ENCODE measurements at places on chromosomes 13 and 19.

DNA sequence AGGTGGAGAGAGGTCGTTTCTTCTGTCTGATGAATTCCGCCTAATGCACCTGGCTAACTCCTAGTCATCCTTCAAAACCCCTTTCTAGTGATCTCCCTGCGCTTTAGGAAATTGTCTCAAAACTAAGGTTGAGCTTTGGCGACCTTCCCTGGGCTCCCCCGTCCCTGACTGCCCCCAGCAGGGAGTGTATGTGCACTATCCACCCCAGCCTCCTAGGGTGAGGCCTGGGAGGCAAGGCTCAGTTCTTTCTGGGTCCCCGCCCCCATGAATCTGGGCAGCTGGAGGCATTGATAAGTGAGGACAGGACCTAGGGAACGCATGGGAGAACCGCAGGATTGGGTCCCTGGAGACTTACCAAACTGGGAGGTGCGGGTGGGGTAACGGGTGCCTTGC lies 378 bp downstream of the TLE6 start:
- peaks cover 12% of the 10 kb centered on the region for H3K27me3 ChIP-seq
- H3K4me3 ChIP-seq = peak overlapping the region; percentile 94
- peak overlapping the region; percentile 55 for H3K27ac ChIP-seq
- no peaks in the 10 kb centered on the region for H3K36me3 ChIP-seq

DNA sequence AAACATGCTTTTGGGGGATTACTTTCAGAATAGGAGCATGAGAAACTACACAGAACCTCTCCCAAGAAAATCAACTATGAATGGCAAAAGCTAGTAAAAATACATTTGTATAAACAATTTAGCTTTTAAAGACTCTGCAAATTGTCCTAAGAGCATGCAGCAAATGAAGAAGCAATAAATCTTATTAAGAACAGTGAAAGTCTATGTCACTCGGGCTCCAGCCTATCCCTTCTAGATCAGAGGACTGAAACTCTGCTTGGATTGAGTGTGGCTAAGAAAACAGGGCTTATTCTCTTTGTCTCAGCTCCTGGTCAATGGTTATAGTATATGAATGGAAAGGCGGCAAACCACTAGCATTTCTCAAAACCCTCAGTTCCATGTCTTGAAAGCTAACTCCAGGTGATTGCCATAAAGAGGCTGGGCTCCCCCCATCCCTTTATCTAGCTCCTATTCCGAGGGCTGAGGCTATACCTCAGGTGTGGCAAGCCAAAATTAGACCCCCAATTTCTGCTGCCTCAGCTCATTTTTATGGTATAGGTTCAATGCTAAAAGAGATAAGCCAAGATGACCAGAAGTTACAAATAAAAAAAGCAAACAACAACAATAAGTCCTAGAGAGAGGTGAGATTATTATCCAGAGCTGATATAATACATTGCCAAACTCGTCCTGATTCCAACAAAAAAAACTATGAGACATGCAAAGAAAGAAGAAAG lies 953.2 kb downstream of the SLITRK6 start:
- DNase-seq = no peak
- H3K27me3 ChIP-seq = no peaks in the 10 kb centered on the region
- no peaks in the 10 kb centered on the region for H3K36me3 ChIP-seq

GRCh38 chr13:95644601-95645052 lies at the start of gene DZIP1:
DZIP1 (minus strand) TSS chr13:95644706; CDS start chr13:95642029, 2,677 bp downstream.
- H3K4me3 ChIP-seq = peak within 1 kb of the TSS; percentile 70
- H3K36me3 ChIP-seq = no peaks in the 10 kb centered on the region
- no peak within 1 kb of the TSS for H3K27ac ChIP-seq
- H3K4me1 ChIP-seq = peaks cover 10% of the 10 kb centered on the region

DNA sequence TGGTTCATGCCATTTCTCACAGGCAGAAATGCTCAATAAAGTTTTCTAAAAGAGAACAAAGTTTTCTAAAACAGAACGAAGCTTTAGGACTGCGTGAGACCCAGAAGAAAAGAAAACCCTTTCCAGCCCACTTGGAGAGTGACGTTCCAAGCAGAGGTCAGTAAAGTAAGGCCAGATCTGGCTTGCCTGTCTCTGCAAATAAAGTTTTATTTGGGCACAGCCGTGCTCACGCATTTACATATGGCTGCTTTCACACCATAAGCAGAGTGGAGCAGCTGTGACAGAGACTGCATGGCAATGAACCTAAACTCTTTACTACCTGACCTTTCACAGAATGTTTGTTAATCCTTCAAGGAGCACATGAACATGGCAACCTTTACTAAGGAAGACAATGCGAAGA lies 23.6 kb downstream of the IRS2 start:
- H3K36me3 ChIP-seq = no peaks in the 10 kb centered on the region
- no peak for DNase-seq
- peaks cover 14% of the 10 kb centered on the region for H3K4me1 ChIP-seq
- H3K27me3 ChIP-seq = no peaks in the 10 kb centered on the region

DNA sequence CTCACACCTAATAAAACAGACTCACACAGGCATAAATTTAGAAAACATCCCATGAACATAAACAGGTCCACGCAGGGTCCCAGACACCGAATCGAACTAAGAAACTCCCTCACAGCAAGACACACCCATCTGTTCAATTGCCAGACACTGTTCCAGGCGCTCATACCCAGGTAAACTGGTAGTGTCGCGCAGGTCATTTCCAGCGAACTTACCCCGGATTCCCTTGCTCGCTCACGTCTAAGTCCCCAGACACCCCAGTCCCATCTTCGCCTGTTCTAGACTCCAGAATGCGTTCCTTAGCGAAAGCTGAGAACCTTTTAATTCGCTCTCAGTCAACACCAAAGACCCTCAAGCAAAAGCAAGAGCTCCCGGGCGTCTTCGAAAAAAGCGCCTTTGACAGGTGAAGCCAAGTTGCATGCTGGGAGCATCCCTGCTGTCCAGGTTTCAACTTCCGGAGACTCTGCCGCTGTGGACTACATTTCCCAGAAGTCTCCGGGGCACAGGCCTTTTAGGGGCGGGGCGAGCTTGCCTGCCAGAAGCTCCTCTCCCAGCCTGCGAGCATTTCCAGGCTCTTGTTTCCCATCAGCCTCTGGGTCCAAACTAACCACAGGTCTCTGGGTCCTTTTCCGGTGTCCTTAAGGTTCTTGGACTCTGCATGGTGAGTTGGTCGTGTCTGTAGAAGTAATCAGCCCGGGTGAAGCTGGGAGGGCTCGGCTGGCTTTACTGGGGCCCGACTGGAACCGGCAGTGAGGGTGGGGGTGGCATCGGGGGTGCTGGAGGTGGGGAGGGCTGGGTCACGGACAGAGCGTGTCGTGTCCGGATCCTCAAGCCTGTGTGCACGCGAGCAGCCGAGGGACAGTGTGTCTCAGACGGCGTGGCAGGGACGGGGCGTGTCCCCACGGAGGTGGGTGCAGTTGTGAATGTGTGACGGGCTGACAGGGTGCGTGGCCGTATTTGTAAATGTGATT lies at the start of gene ZNF283:
Gene ZNF283 (plus strand): TSS at position 535 of the 968 bp plus-strand sequence. CDS start 6,184 bp downstream, outside the sequence.
- DNase-seq = peak; percentile 87
- peaks cover 14% of the 10 kb centered on the region for H3K27me3 ChIP-seq
- peaks cover 21% of the 10 kb centered on the region for H3K4me1 ChIP-seq

DNA sequence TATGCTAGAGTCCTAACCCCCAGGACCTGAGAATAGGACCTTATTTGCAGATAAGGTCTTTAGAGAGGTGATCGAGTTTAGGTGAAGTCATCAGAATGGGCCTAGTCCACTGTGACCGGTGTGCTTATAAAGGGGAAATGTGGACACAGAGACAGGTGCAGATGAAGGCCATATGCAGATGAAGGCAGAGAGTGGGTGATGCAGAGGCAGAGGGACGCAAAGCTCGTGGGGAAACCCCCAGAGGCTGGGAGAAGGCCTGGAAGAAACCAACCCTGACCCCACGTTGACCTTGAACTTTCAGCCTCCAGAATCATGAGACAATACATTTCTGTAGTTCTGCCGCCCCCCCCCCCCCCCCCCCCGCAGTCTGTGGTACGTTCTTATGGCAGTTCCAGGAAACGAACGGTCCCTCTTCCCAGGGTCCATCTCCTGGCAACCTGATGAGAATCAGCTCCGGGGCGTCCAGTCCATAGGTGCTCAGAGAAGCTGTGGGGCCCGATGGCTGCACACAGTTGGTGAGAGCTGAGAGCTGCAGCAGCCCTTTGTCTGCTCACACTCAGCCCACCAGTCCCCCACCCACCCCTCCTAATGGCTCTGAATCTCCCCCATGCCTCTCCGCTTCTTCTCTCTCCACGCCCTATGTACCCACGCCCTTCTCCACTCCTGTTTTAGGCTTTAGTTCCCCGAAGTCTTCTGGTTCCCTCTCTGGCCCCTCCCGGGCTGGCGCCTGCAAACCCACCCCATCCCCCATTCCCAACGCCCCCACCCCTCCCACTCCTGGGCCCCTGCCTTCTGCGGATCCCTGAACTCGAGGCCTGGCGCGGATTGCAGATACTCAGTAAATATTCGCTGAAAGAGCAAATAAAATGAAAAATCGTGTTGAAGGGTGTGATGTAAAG lies 218.3 kb upstream of the MAB21L1 start:
- no peak for DNase-seq
- H3K4me3 ChIP-seq = no peak overlapping the region

DNA sequence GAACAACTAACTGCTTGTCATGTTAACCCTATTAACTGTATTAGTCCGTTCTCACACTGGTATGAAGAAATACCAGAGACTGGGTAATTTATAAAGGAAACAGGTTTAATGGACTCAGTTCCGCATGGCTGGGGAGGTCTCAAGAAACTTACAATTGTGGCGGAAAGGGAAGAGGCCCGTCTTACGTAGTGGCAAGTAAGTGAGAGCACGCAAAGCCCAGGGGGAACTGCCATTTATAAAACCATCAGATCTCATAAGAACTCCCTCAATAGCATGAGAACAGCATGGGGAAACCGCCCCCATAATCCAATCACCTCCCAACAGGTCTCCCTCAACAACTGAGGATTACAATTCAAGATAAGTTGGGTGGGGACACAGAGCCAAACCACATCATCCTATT lies 34.7 kb downstream of the PHF11 start:
- H3K27me3 ChIP-seq = no peaks in the 10 kb centered on the region
- H3K36me3 ChIP-seq = peaks cover 34% of the 10 kb centered on the region
- no peak for DNase-seq
- no peak overlapping the region for H3K4me3 ChIP-seq

GRCh38 chr13:93847162-93847561 lies 620.6 kb downstream of the GPC6 start:
- no peaks in the 10 kb centered on the region for H3K4me1 ChIP-seq
- H3K36me3 ChIP-seq = no peaks in the 10 kb centered on the region
- no peak overlapping the region for H3K4me3 ChIP-seq
- H3K27me3 ChIP-seq = no peaks in the 10 kb centered on the region

GRCh38 chr13:51714663-51715168 lies 89.2 kb downstream of the DHRS12 start:
- H3K27me3 ChIP-seq = no peaks in the 10 kb centered on the region
- H3K4me3 ChIP-seq = no peak overlapping the region
- no peak overlapping the region for H3K27ac ChIP-seq
- no peak for DNase-seq

DNA sequence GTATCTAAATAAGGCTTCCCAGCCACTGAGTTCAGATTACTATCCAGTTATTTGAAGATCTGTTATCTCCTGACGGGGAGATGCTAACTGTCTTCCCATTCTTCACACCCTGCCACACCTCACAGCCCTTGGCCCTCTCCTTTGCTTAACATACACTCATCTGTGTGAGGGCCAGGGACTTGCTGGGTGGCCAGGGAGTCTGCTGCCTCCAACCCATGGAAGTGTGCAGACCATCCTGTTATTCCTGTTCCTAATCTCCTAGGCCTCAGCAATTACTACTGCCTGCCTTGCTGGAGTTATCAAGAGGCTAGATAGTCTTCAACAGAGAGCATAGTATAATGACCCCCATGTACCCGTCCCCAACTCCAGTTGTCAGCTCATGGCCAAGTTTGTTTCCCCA lies 36.2 kb upstream of the GTF3A start:
- no peaks in the 10 kb centered on the region for H3K36me3 ChIP-seq
- H3K4me1 ChIP-seq = no peaks in the 10 kb centered on the region
- no peak overlapping the region for H3K27ac ChIP-seq
- no peak overlapping the region for H3K4me3 ChIP-seq
- peaks cover 10% of the 10 kb centered on the region for H3K27me3 ChIP-seq
- no peak for DNase-seq

DNA sequence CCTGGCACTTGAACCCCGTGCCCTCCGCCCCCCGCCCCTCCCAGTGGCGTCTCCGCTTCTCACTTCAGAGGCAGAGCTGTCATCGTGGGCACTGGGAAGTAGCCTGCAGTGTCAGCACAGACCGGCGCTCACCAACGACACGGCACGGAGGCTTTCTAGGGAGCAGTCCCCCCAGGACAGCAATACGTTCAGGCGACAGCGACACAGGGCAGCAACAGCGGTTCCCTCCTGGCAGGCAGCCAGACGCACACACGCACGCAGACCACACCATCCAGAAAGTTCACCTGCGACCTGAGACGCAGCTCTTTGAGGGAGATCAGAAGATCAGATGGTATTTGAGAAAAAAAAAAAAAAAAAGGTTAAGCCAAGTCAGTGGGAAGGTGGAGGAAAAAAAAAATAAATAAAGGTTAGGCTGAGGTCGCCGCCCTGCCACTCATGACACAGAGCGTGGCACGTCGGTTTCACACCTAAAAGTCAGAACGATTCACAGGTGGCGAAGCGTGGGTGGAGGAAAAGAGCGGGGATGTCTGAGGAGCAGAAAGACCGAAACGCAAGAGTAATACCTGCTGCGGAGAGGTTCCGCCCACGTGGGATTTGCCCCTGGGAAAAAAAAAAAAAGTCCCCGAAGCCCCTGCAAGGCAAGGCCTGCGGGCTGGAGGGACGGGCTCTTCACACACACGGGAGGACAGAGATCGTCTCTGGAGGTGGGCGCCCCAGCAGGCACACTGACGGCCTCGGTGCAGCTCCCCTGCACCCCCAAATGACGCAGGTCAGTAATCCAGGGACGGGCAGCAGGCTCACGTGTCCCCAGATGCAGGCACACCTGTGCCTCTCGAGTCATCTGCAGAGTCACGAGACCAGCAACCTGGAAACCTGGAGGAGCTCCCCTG lies 94.5 kb downstream of the GNG7 start:
- peak overlapping the region; percentile 46 for H3K4me3 ChIP-seq
- H3K27me3 ChIP-seq = peaks cover 2% of the 10 kb centered on the region
- peaks cover 37% of the 10 kb centered on the region for H3K4me1 ChIP-seq
- H3K27ac ChIP-seq = peak overlapping the region; percentile 33
- no peaks in the 10 kb centered on the region for H3K36me3 ChIP-seq

- H3K4me3 ChIP-seq = peak overlapping the region; percentile 83
- H3K27ac ChIP-seq = peak overlapping the region; percentile 15
- no peaks in the 10 kb centered on the region for H3K27me3 ChIP-seq
- peaks cover 6% of the 10 kb centered on the region for H3K4me1 ChIP-seq
- peaks cover 4% of the 10 kb centered on the region for H3K36me3 ChIP-seq
These were observed 539 bp downstream of the ZNF554 start for GRCh38 chr19:2820112-2820702.

Data from activated CD8-positive, alpha-beta T cell treated with anti-CD3 and anti-CD28 coated beads, Interleukin-2, amount 10 ng/mL, durations not matched to agents 7 days and 5 days (primary cell).